ENCODE measurements at places on chromosomes 7 and 10.

GRCh38 chr7:77580762-77581350, 43.8 kb downstream of the PTPN12 start:
- DNase-seq = no peak

- DNase-seq = no peak
Observed at GRCh38 chr10:26222563-26222962, 6.0 kb downstream of the GAD2 start.

DNA sequence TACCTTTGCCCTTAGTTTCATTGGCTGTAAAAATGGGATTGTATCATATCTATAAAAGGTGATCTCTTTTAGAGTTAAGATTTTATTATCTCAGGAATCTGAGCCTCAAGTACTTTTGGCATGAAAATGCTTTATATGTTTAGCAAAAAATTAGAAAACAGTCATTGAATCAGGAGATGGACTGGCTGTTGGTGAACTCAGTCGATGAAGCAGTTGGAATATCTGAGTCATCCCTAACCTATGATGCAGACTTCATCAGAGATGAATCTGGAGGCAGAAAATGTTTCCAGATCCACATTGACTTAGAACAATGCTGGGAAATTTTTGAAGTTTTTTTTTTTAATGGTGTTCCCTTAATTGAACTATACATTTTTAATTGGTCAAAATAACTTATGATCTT, 228.5 kb downstream of the SLC25A13 start:
- DNase-seq = no peak

- no peak for DNase-seq
Observed at GRCh38 chr10:114404171-114405010, at the start of gene AFAP1L2. Gene AFAP1L2, minus strand, starts transcription at chr10:114404502. Its CDS starts 47 bp downstream, at chr10:114404455.

DNA sequence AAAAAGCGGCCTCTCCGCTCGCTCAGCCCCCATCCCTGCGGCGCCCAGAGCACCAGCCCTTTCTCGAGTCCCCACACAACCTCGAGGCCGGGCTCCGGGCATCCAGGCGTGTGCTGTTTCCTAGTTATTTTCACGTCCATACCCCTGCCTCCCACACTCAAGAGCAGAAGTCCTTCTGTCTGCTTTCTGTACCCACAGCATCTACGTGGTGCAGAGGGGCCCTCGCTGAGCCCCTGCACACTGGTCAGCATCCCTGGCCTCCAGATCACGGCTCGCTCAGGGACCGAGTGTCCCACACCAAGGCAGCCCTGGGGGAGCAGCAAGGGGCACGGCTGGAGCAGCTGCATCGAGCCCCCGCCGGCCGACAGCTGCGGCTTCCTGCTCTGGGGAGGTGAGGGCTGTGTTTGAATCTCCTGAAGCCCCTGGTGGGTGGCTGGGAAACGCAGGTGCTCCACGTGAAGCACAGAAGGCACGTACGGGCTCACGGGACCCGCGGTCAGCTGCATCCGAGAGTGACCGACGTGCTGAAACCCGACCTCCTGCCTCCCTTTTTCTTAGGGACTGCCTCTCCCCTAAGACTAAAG, 333.1 kb downstream of the DNAJB6 start:
- no peak for DNase-seq

GRCh38 chr7:16839646-16840045, 34.8 kb upstream of the AGR2 start:
- DNase-seq = no peak

- no peak for DNase-seq
Observed at GRCh38 chr7:158375034-158375433, 212.6 kb downstream of the PTPRN2 start.

DNA sequence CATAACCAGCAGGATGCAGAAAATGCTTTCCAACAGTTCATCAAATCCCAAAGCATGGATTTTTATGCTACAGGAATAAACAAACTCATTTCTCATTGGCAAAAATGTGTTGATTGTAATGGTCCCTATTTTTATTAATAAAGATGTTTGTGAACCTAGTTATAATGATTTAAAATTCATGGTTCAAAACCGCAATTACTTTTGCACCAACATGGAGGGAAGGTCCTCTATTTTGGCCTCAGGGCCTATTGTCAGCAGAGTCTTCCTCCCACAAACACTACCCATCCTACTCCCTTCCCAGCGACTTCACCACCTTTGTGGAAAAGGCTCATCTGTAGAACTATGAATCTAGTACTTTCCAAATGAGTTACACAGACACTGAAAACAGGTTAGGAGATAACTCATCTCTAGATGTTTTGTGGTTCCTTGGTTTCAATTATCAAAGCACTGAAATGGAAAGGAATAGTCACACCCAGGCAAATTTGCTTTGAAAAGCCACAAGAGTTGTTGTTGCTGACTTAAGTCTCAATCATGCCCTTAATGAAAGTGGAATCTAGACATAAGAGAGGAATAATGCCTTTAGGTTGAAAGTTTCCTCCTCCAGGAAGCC, 59.4 kb upstream of the FRMD4A start:
- no peak for DNase-seq

GRCh38 chr7:8443576-8444467, 10.4 kb downstream of the NXPH1 start:
- DNase-seq = no peak

DNA sequence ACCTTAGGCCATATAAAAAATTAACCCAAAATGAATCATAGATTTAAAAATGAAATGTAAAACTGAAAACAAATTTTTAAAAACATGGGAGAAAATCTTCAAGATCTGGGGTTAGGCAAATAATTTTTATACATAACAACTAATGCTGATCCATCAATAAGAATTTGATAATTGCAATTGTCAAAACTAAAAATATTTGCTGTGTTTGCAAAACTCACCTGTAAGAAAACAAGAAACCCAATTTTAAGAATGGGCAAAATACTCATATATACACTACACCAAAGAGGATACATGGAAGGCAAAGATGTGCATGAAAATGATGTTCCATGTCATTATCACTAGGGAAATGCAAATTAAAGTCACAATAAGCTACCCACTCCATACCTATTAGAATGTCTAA, 194.8 kb upstream of the NRP1 start:
- DNase-seq = no peak

DNA sequence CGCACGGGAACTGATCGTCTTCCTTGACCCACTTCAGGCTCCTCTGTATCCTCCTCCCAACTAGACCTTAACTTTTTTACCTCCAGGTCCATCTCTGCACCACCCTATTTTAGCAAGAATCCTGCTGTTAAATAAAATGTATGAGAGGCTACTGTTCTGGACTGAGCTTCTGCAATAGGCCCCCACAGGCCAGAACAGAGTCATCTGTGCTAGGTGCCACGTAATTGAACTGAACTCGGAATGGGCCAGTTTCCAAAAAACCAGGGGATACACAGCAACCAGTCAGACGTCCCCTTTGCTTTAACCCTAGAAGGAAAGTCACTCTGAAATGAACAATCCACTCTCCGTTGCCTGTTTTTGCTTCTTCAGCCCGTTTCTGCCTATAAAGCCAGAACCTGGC, 71.3 kb downstream of the CHST15 start:
- DNase-seq = no peak
